H9 (cell line): ENCODE measurements at places on chromosomes 7 and 10.

DNA sequence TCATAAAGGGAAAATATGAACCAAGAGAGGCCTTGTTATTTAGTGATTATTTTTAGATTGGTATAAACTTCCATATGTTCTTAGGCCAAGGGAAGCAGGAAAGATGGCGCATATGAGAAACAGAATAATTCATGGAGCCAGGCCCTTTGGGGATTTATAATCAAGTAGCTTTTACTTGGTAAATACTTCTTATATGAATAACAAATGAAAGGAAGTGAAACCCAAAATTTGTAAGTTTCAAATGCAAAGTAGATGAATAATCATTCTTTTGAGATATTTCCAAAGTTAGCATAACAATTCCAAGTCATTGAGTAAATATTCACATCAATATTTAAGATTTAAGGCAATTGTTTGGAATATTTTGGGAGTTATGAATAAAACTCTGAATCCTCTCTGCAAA lies 13.9 kb upstream of the OPTN start:
- no peak for DNase-seq

- DNase-seq, result no peak
Measured at GRCh38 chr7:35003679-35004303, 33.5 kb downstream of the DPY19L1 start.

DNA sequence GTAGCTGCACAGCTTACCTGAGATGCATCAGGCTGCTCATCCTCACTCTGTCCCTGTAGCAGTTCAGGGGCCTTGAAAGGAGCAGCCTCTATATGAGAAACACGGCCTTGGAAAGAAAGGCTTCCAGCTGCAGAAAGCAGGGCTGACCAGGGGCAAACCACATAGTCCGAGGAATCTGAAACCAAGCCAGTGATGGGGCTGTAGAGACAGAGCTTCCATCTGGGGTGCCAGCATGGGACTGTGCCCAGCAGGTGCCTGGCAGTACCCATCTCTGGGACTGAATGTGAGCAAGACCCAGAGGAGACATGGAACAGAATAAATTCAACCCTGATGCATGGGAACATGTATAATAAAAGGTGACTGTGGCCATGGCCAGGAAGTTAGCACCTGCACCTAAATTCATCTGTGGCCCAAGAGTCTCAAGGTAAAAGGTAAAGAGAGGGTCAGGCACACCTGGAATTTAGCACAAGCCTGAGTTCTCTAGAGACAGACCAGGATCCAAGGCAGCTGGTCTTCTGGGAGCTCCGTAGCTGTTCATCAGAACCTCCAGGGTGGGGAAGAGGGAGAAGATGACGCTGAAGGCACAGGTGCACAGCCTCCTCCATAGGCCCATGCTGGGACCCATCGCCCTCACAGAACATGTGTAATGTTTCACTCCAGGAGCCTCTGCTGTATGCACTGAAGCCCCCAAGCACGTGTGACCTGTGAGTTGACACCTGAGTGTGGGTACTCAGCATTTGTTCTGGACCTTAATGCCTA lies 25.3 kb downstream of the FRMPD2 start:
- DNase-seq, result peak; percentile 19

DNA sequence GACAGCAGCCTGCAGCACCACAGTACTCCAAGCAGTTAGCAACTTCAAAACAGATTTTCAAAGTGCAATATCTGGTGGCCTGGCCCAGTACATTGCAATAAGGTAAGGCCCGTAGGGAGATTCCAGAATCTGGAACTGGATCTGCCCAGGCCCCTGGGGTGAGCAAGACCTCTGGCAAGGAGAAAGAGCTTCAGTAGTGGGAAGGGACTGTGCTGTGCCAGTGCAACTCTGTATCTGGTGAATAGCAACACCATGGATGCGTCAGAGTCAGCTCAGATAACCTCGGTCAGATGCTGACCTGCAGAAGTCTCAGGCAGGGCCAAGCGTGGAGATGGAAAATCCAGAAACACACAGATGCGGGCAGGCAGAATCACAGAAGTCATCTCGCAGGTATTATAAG lies 30.3 kb downstream of the ELMO1 start:
- no peak for DNase-seq

DNA sequence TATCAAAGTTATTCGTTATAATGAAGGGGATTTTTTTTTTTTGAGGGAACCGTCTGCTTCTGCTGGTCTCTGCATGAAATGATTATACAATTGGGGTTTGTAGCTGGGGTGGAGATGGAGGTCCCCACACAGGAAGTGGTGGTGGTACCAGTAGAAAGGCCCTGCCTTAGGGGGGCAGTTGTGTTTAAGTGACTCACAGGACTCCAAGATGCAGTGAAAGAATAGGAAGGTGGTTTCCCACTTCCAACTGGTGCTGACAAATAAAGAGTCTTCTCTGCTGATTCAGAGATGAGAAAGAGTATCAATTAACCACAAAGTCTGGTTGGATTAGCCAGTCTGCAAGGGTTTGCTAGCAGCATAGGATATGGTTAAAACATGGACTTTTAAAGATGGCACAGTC lies 376.0 kb downstream of the SORCS3 start:
- no peak for DNase-seq

DNA sequence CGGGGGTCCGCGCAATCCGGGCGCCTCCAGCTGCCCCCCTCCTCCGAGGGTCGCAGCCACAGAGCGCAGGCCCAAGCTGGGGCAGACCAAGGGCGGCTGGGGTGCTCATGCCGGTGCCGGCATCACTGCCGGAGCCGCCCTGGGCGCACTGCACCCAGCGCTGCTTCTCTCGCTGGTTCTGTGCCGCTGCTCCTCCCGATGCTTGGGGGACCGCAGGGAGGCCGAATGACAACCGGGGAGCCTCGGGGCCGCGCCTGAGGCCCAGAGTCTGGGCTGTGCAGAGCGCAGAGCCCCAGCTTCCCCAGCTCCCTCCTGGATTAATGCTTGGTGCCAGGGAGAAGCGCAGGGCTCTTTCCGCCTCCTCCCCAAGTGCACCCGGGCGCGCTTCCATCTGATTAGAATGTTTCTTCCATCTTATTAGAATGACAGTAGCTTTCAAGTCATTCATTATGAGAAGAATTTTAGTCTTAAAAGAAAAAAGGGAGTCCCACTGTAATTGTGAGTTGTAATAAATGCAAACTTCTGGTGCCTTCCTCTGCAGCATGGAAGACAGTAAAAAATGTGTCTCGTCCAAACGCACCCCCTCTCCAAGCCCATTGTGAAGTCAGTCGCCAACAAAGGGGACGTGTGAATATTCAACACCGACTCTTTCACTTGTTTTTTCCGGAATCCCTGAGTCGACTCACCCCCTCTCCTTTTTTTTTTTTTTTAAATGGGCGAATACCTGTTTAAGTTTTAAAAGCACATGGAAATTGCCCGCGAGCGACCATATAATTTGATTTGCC lies 19.5 kb upstream of the PTF1A start:
- no peak for DNase-seq

DNA sequence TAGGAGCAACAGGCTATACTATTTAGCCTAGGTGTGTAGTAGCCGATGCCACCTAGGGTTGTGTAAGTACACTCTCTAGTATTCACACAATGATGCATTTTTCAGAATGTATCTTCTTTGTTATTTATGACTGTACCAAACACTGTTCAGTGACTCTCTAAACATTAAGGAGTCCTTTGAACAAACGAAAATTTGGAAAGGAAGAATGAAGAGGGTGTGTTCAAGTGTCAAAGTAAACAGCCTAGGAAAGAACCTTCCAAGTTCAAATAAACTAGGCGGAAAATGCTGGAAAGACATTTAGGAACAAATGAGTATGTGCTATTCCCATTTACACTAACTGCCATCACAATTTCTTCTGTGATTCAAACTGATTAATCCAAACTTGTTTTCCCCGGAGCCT lies 142.4 kb downstream of the CHCHD3 start:
- DNase-seq, result no peak

DNA sequence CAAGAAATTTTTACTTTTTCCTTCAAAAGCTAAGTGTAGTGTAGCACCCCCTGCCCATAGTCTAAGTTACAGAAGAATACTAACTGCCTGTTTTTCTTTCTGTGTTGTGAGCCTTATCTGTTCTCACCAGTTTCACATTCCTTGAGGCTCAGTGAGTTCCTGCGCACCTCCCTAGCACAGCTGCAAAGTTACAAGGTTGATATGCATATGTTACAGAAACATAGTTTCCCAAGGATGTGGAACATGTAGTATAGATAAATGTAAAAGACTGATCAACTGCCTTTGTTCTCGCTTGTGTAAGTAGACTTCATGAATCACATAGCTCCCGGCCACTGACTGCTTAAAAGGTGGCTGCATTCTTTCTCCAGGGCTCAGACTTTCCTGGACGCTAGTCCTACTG lies 6.7 kb upstream of the ZNF33B start:
- DNase-seq, result no peak
